Endothelial cell (in vitro differentiated cells): ENCODE measurements at places on chromosomes 1 and 21.

DNA sequence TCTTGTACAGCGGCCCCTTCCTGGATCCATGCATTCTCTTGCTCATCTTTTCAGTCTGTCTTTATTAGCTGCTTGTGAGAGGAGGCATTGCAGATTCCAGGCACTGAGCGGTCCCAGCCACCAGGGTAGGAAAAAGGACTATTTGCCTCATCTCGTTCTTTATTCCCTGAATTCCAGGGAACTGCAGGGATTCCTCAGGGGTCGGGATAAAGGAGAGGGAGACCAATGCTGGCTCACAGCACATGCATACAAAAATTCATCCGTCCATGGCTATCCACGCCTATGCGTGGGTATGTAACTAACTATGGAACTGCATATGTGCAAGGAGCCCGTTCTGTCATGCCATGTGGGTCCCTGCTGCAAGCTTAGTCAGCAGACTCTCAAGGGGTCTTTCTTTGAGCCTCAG is 879 bp upstream of the PLPPR5 start:
- peak; percentile 16 for DNase-seq

GRCh38 chr1:207848234-207848633 is 62.7 kb downstream of the CD34 start:
- DNase-seq: no peak

DNA sequence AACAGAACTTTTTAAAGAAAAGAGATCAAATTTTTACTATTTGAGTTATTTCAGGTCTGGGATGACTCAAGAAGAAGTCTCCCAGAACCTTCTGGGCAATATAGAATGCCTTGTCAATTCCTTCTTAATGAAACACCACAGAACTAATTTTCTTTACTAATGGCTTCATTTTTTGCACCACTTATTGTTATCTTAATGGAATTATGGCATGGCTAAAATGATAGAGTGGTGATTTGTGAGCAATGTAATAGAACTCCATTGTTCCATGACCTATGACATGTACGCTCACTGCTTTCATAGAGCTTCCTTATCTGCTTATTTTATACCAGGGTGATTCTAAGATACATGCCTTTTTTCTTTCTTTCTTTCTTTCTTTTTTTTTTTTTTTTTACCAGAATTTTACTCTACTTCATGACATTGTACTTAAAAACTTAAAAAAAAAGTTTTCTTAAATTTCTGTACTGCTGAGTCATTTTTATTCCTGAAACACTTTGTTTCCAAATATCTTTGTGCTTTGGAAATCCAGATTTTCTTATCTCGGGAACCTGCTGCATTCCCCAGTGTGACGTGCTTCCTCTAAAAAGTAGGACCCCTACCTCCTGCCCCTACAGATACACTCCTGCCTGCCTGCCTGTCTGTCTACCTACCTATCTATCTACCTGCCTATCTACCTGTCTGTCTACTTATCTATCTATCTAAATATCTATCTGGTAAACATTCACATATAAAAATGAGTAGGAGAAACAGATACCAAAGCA is 284.9 kb downstream of the PBX1 start:
- no peak for DNase-seq

- no peak for DNase-seq
Observed at GRCh38 chr1:64172458-64172983, 30.9 kb upstream of the UBE2U start.

GRCh38 chr1:167210966-167211674 is 9.6 kb upstream of the POU2F1 start:
- DNase-seq: no peak
